ENCODE measurements at places on chromosomes 11 and 22. TPM values are rescaled to one million over a fixed set of nuclear protein-coding genes. Genes with fewer than 3 reads are reported as not detected.

- DNase-seq: no peak
Observed at GRCh38 chr22:37892566-37893335, 13.3 kb upstream of the MICALL1 start.

DNA sequence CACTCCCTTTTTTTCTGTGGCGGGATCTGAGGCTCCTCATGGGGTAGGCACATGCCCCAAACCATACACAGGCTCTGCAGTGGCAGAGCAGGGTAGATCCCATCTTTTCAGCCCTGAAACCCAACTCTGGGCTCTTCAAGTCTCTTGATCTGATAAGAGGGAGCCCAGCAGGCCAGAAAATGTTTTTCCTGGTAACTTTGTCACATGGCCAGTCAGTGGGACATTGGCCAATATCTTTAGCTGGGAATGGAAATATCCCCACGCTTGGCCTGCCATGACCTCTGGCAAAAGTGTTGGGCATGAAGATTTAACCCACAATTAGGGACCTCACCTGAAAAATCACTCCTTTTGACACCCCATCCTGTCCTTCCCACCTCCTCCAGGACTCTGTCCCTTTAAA, 8.1 kb downstream of the INPP5J start:
- DNase-seq: no peak

DNA sequence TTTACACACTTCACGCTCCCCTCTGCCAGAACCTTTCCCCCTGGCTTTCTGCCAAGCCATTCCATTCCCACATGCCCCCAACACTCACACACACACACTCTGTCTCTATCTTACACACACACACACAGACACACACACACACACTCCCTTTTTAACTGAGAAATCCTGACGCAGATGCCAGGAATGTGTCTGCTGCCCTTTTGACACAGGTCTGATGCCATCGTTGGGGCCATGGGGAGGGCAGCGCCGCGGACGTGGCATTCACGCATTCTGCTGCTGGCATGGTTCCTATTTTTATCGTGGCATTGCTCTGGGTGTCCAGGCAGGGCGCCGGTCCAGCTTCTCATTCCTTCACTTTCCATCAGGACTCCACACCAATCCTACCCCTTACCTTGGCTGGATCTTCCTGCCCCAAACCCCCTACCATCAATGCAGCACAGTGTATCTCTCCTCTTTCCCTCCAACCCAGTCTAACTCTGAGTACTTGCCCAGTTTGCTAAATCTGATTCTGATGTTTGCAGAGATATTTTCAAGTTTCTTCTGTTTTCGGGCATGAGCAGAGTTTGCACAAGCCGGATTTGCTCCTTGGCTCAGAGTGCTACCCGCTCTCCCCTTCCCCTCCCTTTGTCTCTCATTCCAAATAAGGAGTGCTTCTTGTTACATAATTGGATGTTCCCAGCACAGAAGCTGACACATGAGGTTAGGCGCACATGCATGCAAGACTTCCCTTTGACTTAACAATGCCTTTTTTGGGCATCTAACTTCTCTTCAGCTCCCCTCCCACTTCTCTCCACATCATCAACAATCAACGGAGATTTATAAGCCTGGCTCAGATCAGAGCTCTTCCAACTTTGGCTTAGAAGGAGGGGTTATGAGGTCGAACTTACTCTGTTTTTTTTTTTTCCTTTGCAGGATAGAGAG, 18.8 kb downstream of the SNX19 start:
- no peak for DNase-seq

Gene AKIP1
- total RNA-seq: 28.2 TPM

GRCh38 chr11:85170184-85170583, 457.0 kb downstream of the DLG2 start:
- DNase-seq: no peak

DNA sequence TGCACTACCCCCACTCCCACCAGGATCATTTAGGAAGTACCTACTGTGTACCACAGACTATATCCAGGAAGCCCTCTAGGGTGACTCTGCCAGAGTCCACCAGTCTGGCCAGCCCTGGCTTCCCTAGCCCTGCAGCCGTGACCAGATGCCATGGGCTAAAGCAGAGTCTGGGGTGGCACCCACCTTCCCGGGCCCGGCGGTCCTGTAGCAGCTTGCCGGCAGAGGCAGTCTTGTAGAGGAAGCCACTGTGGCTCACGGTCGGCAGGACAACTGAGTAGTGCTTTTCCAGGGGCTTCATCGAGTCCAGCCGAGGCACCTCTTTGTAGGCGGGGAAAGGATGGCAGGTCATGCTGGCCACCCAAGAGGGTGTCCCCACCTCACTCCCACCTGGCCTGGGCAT, 27.2 kb upstream of the PDE2A start:
- no peak for DNase-seq

DNA sequence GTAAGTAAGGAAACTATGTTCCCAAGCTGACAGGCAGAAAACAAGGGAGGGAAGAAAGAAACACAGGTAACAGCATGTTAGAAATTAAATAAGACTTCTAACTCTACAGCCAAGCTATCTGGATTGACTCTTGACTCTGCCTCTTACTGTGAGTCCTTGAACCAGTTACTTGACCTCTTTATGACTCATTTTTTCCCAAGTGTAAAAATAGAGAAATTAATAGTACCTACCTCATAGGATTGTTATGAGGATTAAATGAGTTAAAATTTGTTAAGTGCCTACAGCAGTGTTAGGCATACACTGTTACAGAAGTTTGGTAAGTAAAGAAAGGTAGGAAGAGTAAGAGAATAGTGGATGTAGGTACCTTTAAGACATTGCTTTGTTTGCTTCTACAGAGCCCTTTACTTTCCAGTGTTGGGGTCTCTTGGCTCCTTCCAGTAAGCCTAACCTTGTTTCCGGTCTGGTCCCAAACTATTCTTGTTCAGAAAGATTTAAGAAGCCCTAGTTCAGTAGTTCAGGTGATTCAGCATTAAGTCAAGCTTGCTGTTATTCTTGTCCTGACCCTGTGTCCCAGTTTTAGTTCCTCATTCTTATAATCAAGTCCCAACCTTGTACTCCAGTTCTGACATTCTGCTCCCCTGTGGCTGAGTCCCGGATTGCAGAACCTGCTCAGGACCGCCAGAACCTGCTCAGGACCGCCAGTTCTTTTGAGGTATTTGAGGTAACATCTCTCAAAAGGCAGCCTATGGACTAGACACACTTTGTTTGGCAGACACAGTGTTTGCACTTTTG, 963.4 kb upstream of the CCDC90B start:
- DNase-seq: no peak

- DNase-seq: no peak
Observed at GRCh38 chr11:1232883-1233321, 10.0 kb downstream of the MUC5B start.

DNA sequence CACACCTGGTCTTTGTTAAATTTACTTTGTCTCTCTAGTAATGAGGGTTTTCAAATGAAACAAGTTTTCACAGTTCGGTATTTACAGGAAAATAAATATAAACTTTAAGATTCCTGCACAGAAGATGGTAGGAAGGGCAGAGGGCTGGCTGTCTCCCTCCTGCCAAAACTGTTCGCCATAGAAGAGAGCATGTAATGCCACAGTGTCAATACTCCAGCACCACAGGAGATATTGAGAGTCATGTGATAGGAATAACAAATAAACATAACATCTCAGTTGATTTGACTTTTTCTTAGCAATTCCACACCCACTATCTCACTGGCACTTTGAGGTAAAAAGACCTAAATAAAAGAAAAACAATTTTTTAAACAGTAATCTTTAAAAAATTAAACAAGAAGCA, 100.9 kb downstream of the MRTFA start:
- no peak for DNase-seq

DNA sequence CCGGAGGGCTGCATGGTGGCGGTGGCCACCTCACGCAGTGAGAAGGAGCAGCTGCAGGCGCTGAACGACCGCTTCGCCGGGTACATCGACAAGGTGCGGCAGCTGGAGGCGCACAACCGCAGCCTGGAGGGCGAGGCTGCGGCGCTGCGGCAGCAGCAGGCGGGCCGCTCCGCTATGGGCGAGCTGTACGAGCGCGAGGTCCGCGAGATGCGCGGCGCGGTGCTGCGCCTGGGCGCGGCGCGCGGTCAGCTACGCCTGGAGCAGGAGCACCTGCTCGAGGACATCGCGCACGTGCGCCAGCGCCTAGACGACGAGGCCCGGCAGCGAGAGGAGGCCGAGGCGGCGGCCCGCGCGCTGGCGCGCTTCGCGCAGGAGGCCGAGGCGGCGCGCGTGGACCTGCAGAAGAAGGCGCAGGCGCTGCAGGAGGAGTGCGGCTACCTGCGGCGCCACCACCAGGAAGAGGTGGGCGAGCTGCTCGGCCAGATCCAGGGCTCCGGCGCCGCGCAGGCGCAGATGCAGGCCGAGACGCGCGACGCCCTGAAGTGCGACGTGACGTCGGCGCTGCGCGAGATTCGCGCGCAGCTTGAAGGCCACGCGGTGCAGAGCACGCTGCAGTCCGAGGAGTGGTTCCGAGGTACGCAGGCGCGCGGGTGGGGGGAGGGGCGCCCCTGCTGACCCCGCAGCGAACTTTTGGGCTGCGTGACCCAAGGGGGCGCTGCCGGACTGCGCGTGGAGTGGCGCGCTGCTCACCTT, 670 bp downstream of the NEFH start:
- no peak for DNase-seq

GRCh38 chr11:45641961-45642360, 23.5 kb downstream of the CHST1 start:
- DNase-seq: no peak

Gene IL17REL
- total RNA-seq: not detected

- DNase-seq: no peak
Observed at GRCh38 chr22:41338614-41339212, 37.4 kb downstream of the ZC3H7B start.

Gene IGLL5
- 364 TPM for total RNA-seq

GRCh38 chr11:82663535-82663934, 70.1 kb downstream of the FAM181B start:
- no peak for DNase-seq

Gene OR8D2
- total RNA-seq: not detected

Gene HEPHL1
- total RNA-seq: not detected

- no peak for DNase-seq
Observed at GRCh38 chr22:27792452-27793161, 8.9 kb downstream of the MN1 start.

DNA sequence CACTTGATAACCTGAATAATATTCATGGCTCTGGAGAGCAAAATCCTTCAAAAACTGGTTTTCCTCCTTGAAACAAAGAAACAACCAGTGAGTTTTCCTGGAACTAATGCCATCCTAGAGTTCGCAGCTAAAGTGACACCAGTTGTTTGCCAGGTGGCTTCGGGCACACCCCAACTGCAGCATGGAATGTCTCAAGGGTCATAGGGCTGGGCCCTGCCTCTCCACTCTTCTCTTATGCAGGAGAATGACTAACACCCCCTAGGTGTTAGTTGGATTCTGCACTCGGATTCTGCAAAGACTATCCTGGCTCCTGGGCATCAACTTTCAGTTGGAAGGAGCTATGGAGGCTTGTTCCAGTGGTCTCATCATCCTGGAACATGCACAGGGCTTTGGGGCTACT, 98.8 kb downstream of the KIRREL3 start:
- no peak for DNase-seq

DNA sequence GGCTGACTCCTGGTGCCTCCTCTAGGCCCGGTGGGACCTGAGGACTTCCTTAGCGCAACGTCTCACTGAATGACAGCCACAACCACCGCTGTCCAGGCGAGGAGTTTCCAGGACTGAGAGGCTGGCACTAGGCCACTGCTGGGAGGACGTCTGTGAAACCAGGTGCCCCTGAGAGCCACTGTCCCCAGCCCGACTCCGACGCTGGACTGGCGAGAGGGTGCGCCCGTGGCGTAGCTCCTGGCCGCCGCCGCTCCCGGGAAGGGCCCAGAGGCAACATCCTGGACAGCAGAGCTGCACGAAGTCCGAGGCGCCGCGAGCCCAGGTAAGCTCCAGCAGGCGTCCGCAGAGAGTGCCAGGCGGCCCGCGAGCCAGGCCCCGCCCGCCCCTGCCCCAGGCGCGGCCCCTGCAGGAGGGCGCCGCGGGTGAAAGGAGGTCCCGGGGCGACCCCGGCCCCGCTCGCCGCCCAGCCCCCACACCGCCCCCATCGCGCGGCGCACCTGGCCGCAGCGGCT, 525 bp downstream of the DGCR2 start:
- DNase-seq: peak; percentile 52

Gene ACRV1
- total RNA-seq: not detected

GRCh38 chr11:109986488-109986887, 106.7 kb upstream of the ZC3H12C start:
- DNase-seq: no peak

Data from OCI-LY7 (cell line).